ENCODE measurements at places on chromosomes 12 and 14.

DNA sequence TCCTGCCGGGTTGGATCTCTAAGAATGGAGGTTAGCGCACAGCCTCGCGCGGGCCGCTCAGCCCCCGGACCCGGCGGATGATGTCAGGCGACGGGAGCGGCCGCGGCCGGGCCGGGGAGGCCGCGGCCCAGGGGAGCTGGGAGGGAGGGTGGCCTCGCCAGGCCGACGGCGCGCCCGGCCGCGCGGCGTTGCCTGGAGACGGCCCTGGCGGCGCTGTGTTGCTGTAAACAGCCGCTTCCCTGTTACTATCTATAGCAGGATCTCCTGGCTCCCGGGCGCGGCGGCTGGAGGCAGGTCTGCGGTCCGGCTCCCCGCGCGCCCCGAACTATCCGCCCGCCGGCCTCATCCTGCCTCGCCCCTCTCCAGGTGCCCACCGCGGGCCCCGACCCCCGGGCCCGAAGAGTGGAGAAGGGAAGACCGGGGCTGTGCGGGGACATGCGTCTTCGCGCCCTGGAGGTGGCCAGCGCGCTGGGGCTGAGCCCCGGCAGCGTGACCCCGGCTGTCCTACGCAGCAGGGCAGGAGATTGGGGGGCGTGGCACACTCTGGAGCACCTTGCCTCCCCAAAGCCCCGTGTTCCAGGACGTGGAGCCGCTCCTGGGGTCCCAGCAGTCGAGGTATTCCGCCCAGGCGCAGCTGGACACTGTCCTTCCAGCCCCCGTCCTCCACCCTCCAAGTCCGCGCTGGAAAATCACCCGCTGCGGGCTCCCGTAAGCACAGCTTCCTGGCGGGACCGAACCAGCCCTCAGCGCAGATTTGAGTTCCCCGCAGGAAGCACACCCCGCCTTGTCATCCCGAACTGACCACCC is 1.4 kb upstream of the FOS start:
- ATAC-seq: peak; percentile 63

- no peak for ATAC-seq
These were observed 129.3 kb upstream of the PTPRQ start for GRCh38 chr12:80314741-80315140.

DNA sequence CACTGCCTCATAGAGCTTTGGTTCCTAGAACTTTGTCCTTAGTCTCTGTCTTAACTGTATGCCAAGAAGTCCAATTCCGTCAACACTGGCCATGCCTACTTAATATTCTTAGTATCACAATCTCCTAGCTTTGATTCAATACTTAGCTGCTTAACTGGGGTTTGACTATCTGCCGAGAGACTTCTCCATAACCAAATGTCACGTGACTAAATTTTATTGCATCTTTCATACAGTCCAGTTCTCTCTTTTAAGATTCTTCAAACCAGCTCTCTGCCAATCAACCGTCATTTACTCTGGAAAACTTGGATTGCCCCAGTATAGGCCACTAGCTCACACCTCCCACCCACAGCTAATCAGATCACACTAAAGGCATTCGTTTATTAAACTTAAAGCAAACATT is 122.8 kb downstream of the ATXN7L3B start:
- ATAC-seq: no peak

DNA sequence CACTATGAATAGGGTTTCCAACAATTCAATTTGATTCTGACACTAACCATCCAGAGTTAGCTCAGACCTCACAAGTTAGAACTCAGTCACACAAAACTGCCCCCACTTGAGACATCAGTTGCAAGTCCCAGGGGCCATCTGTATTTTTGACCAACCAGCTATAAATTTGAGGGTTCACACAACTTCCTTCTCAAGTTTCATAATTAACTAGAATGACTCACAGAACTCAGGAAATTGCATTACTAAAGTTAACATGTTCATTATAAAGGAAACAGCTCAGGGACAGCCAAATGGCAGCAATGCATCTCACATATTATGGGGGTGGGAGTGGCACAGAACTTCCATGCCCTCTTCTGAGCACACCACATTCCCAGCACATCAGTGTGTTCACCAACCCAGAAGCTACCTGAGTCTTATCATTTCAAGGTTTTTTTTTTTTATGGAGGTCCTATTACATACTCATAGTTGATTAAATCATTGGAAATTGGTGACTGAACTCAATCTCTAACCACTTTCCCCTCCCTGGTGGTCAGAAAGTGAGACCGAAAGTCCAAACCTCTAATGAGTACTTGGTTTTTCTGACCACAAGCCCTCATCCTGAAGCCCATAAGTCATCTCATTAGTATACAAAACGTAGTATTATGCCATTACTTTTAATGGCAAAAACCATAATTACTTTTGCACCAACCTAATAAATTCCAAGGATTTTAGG is 1721.5 kb upstream of the SEL1L start:
- ATAC-seq: no peak

GRCh38 chr12:28555748-28556147 is 365.5 kb downstream of the CCDC91 start:
- no peak for ATAC-seq

GRCh38 chr14:95196268-95196667 is 38.9 kb upstream of the DICER1 start:
- ATAC-seq: no peak
